Coronary artery (tissue), 2 donors: ENCODE measurements at places on chromosomes 16 and 17.
A peak's percentile ranks its signal among the peaks of the same experiment; 100 is the strongest.

DNA sequence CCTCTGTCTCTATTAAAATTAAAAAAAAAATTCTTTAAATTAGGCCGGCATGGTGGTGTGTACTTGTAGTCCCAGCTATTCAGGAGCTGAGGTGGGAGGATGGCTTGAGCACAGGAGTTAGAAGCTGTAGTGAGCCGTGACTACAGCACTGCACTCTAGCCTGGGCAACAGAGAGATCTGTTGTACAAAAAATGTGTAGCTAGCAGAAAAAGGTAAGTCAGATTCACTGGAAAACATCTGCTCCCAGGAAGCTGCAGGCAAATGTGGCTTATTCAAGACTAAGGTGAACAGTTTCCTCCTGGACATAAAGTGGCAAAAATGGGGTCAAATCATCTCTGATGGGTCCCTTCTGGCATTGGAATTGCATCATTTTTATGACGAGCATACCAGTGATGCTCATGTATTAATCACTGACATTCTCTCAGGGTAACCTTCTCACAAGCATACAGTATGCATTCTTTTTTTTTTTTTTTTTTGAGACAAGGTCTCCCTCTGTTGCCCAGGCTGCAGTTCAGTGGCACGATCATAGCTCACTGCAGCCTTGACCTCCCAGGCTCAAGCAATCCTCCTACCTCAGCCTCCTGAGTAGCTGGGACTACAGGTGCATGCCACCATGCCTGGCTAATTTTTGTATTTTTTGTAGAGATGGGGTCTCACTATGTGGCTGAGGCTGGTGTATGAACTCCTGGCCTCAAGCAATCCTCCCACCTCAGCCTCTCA, 48.7 kb downstream of the CPPED1 start:
- no peak for DNase-seq

DNA sequence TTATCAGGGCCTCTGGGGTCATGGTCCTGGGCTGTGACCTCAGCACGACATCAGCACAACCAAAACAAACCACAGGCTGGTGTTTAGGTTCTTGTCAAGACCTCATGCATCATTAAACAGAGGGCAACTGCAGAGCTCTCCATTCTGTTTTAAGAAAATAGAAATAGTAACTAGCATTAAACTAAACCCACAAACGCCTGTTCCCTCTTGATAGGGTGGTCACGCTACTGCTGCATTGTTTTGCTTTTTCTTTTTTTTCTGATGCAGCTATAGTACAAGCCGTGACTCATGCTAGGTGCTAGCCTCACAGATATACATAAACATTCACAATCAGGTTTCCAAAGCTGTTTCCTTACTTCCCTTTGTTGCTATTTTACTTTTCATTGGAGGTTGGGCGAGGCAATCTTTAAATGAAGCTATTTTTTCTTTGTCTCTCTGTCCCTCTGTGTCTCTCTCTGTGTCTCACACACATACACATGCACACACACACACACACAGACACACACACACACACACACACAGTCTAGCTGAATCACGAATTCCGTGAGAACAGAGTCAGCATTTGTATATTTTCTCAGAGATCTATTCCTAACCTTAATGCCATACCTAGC, 310.3 kb downstream of the CDH13 start:
- no peak for DNase-seq

DNA sequence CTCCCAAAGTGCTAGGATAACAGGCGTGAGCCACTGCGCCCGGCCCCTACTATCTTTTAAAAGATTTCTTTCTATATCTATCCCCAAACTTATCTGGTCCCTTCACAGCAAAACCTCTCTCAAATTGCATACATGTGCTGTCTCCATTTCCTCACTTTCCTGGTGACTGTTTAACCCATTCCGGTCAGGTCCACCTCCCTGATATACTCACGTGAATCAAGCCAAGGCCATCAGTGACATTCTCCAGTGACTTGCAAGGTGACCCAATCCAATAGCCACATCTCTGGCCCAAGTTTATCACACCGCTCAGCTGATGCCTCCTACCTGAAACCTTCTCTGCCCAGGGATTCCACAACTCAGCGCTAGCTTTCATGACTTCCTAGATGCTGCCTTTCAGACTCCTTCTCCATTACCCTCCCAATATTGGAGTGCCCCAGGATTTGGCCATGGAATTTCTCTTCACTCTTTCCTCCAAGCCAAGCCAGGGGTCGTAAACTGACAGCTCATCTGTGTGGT, 1.4 kb upstream of the CTCF start:
- DNase-seq: no peak

GRCh38 chr16:59148056-59148768, 414.1 kb upstream of the GOT2 start:
- no peak for DNase-seq

DNA sequence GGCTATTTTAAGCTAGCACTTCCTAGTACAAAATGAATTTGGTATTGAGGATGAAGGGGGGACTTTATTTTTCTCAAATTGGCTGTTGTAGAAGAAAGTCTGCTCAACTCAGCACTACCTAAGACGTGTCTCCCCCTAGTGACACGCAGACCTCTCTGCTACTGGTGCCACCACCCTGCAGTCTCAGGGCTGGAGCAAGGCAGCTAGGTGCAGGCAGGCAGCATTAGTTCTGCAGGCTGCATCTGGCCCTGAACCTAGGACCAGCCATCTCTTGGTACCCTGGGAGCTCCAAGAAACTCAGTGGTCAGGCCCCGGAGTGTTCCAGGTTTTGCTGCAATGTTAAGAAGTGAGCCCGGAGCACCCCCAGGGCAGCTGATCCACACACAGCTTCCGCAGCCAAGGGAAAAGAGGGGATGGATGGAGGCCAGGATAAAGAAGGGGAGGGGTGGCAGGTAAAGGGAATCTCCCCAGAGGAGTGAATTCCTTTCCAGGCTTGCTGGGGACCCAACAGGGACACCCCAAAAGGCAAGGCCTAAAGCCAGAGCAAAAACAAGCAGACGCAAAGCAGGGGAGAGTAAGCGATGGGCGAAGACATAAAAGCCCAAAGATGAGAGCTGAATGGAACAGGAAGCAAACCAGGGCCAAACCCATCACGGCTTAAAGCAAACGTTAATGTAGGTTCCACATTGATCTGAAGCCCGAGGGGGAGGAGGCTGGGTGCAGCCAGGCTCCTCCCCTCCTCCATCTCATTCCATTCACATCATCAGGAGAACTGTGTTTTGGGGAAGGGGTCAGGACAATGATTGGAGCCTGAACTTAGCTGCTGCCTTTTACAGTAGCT, 200.5 kb downstream of the ZFHX3 start:
- DNase-seq: peak; percentile 73

GRCh38 chr16:56961386-56961785, 364 bp upstream of the CETP start:
- no peak for DNase-seq

- no peak for DNase-seq
Measured at GRCh38 chr16:454397-454940, 29.0 kb downstream of the RAB11FIP3 start.

GRCh38 chr16:22937169-22937568, 123.2 kb downstream of the HS3ST2 start:
- DNase-seq: no peak

- DNase-seq: no peak
Measured at GRCh38 chr17:54972406-54973138, 4.0 kb downstream of the STXBP4 start.

DNA sequence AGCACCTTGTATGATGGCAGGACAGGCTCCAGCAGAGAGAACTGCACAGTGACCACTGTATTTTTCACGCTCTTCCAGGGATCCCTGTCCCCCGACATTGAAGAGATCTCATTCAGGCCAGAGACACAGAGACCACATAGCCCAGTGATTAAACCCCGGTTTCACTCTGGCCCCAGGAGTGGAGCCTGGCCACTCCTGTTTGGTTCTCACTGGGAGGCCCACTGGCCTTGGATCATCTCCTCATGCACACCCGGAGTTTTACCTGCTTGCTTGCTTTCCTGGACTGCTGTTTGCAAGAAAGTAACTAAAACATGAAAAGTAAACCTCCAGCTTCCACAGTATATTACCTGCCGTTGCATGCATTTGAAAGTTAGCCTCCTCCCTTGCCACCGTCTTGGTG, 13.2 kb upstream of the CLEC18C start:
- DNase-seq: no peak

DNA sequence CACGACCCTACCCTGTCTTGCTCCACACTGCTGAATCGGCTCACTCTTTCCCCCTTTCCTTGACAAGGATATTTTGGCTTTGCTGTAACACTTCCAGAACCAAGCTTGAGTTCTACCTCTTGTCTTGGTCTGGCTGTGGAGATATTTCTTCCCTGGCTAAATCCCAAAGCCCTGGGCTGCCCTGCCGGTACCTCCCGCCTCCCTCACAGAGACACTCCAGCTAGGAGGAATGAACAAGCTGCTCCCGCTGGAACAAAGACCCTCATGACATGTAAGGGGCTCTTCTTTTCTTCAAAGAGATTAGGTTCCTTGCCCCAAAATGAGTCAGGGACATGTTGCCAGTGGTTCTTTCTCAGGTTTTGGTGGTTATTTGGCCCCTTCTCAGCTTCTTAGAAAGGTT, 10.8 kb downstream of the INPP5K start:
- no peak for DNase-seq

GRCh38 chr16:85190572-85190971, 78.3 kb upstream of the CIBAR2 start:
- no peak for DNase-seq

GRCh38 chr16:6642271-6642670, 690.4 kb upstream of the RBFOX1 start:
- no peak for DNase-seq

- DNase-seq: no peak
Measured at GRCh38 chr17:76674600-76674999, 31.0 kb upstream of the ST6GALNAC1 start.

DNA sequence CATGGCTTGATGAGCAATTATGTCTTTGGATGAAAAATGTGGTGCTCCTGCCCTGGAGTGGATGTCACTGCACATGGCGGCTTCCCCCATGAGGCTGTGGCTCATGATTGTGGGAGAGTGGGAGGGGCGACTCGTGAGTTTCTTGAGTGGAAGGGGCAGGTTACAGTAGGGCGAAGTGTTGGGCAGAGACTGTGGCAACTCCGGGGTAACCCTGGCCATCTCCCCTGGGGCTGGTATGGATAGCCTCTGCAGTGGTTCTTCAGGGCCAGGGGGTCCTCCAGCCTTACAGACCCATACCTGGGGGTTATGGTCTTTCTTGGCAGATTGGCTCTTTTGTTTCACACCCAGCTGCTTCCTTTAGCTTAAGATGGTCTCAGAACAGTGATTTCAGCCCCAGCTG, 1.3 kb upstream of the TNS4 start:
- no peak for DNase-seq

DNA sequence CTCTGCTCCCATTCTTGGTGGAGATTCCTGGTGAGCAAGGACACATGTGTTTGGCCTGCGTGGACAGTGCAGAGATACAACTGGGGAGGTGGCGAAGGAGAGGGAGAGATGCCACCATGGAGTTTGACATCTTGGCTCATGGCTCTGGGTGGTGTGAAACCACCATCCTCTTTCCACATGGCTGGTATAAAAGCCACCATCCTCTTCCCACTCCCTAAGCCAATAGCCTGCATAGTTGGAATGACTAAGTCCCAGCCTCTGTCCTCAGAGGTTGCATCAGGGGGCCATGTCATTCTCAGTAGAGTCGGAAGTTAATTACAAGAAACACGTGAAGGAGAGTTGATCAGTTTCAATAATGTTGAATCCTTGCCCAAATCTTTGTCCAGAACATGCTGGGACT, 10.0 kb downstream of the RBFOX1 start:
- no peak for DNase-seq
